Effector memory CD4-positive, alpha-beta T cell (primary cell): ENCODE measurements at places on chromosomes 11 and 22.

GRCh38 chr11:115869780-115870431 is 365.7 kb upstream of the CADM1 start:
- no peak for DNase-seq

GRCh38 chr11:112355726-112356125 is 95.1 kb upstream of the PLET1 start:
- DNase-seq, result no peak

DNA sequence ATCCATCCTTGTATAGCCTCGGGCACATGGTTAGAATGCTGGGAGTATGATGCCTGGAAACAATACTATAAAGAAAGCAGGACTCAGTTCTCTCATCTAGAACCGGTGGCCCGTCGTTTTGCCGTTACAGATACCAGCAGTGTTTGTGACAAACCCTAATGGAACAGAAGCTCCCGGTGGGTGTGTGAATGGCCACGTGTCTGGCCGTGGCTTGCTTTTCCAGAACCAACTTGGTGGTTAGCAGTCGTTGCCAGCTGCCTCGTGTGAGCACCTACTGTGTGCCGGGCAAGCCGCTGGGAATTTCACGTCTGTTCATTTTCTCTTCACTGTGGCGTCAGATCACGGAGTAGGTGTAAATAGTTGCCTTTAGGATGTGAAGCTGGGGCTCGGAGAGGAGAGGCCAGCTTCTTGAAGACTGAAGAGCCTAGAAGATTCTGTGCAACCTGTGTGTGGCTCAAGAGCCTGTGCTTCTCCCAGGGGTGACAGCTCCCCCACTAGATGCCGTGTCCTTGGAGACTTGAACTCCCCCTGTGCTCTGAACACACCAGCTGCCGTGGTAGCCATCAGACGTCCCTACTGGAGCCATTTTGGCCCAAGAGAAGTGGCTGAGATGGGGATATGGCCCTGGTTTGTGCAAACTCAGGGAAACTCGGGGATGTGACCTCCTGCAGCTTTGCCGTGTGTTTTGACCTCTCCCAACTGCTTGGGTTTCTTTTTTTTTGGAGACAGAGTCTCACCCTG is 57.5 kb upstream of the PPARA start:
- DNase-seq, result no peak

- no peak for DNase-seq
Observed at GRCh38 chr22:31343235-31344191, 2.6 kb downstream of the PATZ1 start.

DNA sequence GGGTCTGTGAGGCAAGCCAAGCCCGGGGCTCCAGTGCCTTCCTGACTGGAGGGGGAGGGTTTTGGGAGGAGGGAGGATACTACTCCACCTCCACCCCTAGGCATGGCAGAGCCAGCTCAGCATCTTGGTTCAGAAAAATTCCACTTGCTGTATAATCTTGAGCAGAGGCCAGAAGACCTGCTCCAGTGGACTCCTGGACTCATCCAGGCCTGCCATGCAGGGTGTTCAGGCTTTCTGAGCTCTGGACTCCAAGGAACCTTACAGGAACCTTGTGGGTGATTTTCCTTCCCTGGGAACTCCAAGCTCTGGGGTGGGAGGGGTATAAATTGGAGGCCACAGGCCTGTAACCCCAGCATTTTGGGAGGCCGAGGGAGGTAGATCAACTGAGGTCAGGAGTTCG is 9.4 kb downstream of the CSDC2 start:
- no peak for DNase-seq

DNA sequence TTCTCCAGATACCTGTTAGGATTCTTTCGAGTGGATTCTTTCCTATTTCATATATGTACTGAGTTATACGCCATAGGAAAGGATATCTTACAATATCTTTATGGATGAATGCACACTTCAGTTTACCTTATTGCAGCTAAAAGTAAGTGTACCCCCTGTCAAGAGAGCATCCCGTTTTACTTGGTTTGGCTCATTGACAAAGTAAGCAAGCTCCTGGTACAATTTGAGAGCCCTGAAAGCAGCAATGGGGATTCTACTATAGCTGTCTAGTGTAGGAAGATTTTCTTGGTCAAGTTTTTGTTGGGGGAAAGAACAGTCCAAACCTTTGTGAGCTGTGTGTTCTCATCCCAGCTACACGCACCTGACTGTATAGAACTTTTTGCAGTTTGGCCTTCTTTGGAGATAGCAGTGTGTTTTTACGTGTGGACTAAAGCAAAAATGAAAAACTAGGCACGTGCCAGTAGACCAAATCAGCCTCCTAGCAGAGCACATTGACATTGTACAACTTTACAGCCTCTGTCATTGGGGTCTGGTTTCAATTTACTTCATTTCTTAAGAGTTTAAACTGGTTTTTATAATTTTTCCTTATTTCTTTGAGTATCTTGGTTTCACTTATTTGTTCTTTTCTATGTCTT is 44.0 kb downstream of the PPP6R3 start:
- no peak for DNase-seq

- DNase-seq, result no peak
Observed at GRCh38 chr22:45007391-45008185, 2.2 kb downstream of the PHF21B start.

GRCh38 chr11:86138958-86139357 is 70.1 kb upstream of the PICALM start:
- DNase-seq, result no peak

DNA sequence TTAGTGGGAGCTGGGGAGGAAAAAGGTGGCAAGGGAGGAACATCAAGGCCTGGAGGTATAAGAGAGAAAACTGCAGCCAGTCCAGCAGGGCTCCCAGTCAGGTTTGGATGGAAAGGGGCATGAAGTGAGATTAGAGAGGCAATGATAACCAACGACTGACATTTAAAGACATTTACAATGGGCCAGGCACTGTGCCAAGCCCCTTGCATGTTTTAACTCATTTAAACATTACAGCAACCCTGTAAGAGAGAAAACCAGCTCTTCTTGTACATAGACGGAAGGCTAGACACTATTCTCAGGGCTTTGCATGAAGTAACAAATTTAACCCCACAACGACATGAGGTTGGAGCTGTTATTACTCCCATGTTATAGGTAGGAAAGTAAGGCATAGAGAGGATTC is 32.1 kb upstream of the PAK1 start:
- no peak for DNase-seq

DNA sequence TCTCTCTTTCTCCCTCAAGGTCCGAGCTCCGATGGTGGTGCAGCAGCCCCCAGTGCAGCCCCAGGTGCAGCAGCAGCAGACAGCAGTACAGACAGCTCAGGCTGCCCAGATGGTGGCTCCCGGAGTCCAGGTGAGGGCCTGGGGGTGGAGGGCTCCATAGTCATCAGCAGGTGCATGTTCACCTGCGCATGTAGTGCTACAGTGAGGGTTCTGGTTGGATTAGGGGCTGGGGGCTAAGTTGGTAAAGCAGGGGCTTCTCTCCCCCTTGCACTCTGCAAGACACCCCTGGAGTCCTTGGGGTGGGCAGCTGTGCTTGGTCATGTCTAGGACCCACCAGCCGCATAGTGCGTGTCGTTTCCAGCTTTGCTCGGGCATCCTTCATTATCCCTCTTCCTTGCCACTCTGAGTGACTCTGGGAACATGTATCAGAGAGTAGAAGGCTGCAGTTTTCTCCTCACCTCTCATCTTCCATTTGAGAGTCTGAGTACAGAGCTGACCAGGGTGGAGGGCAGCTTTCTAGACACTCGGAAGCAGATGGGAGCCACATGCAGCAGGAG is 61.2 kb downstream of the MED15 start:
- DNase-seq, result no peak

DNA sequence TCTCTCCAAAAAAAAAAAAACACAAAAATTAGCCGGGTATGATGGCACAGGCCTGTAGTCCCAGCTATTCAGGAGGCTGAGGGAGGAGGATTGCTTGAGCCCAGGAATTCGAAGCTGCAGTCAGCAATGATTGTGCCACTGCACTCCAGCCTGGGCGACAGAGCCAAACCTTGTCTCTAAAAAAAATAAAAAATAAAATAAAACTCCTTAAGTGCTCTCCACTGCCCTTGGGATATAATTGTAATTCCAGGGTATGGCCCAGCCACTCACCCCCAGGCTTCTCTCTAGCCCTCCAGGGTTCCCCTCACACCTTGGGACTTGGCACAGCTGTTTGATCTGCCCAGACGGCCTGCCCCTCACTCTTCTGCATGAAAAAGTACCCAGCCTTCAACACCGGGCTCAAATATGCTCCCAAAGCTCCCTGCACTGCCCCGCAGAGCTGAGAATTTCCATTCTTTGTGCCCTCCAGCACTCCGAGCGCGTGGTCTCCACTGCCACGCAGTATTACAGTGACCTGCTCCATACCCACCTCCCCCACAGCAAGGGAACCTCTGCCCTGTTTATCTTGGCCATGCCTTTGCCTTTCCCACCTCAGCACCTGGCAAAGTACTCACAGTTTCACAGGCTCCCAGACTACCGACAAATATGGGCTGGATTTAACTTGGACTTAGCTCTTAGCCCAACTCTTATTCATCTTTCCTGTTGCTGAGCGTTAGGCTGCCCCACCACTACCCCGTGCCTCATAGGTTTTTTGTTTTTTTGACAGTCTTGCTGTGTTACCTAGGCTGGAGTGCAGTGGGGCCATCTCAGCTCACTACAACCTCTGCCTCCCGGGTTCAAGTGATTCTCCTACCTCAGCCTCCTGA is 7.6 kb upstream of the FTH1 start:
- DNase-seq, result no peak

DNA sequence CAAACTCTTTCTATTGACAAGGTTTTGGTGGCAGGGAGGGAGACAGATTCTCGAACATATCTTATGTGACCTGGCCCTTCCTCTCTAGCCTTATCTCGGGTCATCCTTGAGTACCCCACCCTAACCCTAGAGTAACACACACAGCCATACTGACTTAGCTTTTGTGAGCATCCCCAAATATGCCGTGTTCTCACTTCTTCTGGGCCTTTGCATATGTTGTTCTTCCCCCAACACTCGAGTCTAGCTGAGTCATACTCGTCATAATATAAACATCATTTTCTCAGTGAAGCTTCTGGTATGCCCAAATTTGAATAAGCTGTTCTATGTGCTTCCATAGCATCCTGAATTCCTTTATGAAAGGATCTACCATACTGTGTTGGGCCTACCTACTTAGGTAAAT is 8.0 kb downstream of the TTC17 start:
- DNase-seq, result no peak

- no peak for DNase-seq
Observed at GRCh38 chr11:102932678-102933077, 22.9 kb downstream of the MMP13 start.

DNA sequence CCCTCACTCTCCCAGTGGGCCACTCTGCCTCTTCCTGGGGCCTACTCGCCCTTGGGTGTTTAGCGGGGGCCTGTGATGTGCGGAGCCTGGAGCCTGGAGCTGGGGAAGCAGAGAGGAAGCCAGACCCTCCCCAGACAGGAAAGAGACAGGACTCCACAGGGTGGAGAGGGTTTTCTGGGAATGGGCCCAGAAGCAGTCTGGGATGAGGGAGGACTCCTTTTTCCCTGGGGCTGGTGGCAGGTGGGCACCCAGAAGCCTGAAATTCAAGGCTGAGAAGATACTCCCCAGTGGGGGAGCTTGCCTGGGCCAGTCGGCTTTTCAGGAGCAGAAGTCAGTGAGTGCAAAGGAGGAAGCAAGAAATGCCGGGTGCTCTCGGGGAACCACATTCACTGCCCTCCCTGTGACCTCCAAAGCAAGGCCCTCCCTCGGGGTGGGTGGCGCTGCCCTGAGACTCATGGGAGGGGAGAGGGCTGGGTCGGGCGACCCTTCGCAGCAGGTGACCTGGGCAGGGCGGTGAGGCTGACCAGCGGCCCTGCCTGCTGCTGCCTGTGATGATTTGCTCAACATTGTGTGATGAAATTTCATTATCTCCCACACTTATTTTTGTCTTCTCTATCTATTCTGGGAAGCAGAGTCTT is 1377.4 kb downstream of the BRD1 start:
- no peak for DNase-seq

- DNase-seq, result no peak
Observed at GRCh38 chr11:101825531-101825930, 89.3 kb upstream of the CEP126 start.

- peak; percentile 1 for DNase-seq
Observed at GRCh38 chr22:25564320-25564978, at the start of gene GRK3. TSS of gene GRK3 (plus strand) at chr22:25564675. CDS start at chr22:25565041, 366 bp downstream.

DNA sequence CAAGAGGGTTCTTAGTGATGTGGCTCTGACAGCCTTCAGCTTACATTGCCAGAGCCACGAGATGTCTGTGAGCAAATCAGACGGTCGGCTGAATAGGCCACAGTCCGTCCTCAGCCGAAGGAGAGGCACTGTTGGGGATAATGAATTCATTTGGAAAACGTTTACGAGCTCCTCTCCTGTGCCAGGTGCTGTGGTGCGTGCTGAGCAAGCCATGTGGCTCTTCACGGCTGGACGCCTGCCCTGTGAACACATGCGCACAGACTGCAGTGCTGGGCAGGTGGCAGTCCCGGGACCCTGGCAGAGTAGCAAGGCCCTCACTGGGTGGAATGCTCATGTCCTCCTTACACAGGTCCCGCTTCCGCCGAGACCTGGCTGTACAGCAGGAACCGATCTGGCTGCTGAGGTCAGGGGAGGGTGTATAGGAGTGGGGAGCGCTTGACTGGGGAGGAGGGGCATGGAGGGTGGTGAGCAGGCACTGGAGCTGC is 6.8 kb downstream of the TBC1D22A start:
- DNase-seq, result no peak
